Natural killer cell treated with Interleukin-12 subunit alpha and Interleukin-12 subunit beta and Interleukin-15 and Interleukin-18, amount 100 ng/mL, for 72 hours (primary cell): ENCODE measurements at places on chromosomes 11 and 22. TPM values are rescaled to one million over a fixed set of nuclear protein-coding genes. Genes with fewer than 3 reads are reported as not detected.

The CELSR1 gene
- 0.45 TPM for total RNA-seq

The CLCF1 gene
- 3.3 TPM for total RNA-seq

The DDX25 gene
- total RNA-seq, result not detected

The KCNQ1 gene
- 1.4 TPM for total RNA-seq

The PSMD13 gene
- total RNA-seq, result 263 TPM

The RIMBP3C gene
- total RNA-seq, result 1.4 TPM

The TMEM191C gene
- 1.4 TPM for total RNA-seq

The UBQLNL gene
- 0.17 TPM for total RNA-seq

The NUP98 gene
- 116 TPM for total RNA-seq

DNA sequence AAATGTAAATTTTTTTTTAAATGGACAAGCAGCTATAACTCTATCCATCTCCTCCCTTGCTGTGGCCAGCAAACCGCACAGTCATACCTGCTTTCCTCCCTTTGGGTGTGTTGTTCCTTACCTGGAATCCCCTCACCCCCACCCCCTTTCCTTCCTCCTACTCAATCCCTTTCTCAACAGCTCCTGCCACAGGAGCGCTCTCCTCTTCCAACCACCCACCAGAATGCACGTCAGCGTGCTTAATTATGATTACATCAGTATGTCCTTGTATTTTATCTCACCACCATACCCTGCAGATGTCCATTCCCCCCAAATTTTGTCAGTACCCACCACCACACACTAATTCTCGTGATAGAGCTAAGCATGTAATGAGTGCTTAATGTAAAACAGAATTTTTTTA, 60.9 kb upstream of the LMO2 start:
- no peaks in the 10 kb centered on the region for H3K36me3 ChIP-seq
- H3K4me3 ChIP-seq, result no peak overlapping the region
- peaks cover 42% of the 10 kb centered on the region for H3K27me3 ChIP-seq
- H3K27ac ChIP-seq, result no peak overlapping the region
- no peak for DNase-seq
- no peaks in the 10 kb centered on the region for H3K4me1 ChIP-seq

DNA sequence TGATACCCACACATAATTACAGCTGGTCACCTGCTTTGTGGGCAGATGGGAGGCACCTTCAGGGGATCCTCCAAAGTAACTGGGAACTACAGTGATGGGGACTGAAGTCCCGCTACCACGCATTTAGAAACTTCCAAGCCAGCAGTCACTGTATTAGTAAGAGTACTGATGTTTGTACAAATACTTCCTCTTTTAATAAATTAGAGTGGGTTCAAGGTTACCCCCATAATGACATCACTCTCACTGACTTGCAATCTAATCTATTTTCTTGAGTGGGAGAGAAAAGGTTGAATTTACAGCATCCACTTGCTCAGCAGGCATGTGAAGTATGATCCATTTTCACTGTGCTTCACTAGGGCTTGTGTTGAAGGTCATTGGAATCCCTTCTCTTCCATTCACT, 72.1 kb upstream of the TIMP3 start:
- H3K4me3 ChIP-seq, result no peak overlapping the region
- peaks cover 3% of the 10 kb centered on the region for H3K4me1 ChIP-seq
- no peak overlapping the region for H3K27ac ChIP-seq
- H3K27me3 ChIP-seq, result no peaks in the 10 kb centered on the region

DNA sequence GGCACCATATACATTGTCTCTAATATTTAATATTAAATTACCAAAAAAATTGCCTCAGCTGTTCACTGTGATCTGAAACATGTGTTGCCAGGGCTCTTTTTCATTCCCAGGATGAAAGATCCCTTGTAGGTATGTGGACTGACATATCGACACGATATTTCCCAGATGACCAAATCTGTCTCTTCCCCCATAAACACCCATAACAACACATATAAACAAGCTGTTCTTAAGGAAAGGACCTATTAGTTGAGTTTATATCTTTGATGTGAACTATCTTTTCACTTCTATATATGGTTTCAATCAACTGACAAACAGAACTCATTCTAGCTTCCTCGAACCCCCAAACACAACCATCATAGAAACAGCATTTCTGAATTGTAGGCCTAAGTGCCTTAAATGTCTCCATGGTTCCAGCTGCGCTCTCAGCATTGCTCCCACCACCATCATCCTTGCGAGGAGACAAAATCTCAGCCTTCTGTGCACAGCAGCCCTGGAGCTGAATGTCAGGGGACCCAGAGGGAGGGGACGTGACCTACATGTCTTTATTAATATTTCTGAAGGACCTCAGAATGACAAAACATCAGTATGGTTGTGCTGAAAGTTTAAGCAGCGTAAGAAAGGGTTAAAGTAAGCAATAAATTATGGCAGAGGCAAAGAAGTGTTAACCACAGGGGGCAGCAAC, 67.0 kb downstream of the ETS1 start:
- H3K4me3 ChIP-seq, result peak overlapping the region; percentile 98
- no peak for DNase-seq
- H3K36me3 ChIP-seq, result peaks cover 60% of the 10 kb centered on the region
- H3K4me1 ChIP-seq, result peaks cover 50% of the 10 kb centered on the region
- peak overlapping the region; percentile 95 for H3K27ac ChIP-seq
- no peaks in the 10 kb centered on the region for H3K27me3 ChIP-seq

- no peak for DNase-seq
- no peaks in the 10 kb centered on the region for H3K4me1 ChIP-seq
- no peak overlapping the region for H3K27ac ChIP-seq
- no peaks in the 10 kb centered on the region for H3K36me3 ChIP-seq
- peaks cover 39% of the 10 kb centered on the region for H3K27me3 ChIP-seq
Observed at GRCh38 chr11:112613051-112613972, 347.9 kb upstream of the NCAM1 start.

GRCh38 chr11:68040101-68040956, 1.5 kb downstream of the TCIRG1 start:
- no peaks in the 10 kb centered on the region for H3K27me3 ChIP-seq
- peaks cover 21% of the 10 kb centered on the region for H3K4me1 ChIP-seq

- peaks cover 6% of the 10 kb centered on the region for H3K4me1 ChIP-seq
- H3K27me3 ChIP-seq, result peaks cover 47% of the 10 kb centered on the region
Observed at GRCh38 chr22:26372890-26373289, 56.2 kb upstream of the ASPHD2 start.

DNA sequence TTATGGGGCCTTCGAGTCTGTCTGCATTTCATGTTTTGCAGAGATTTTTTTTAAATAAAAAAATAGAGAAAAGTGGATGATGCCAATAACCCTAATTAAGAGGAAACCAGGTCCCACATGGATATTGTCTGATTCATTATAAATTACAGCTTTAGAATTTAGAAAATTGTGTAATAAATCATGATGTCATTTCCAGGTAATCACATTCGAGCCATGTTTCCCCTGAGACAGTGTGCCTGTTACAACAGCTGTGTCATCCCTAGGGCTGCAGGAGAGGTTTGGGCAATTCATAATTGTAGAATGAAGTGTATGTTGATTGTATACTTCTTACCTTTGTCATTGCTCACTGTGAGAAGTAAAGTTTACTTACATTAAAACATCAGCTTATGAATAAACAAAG, 38.3 kb downstream of the NCAM1 start:
- no peaks in the 10 kb centered on the region for H3K27me3 ChIP-seq
- peaks cover 64% of the 10 kb centered on the region for H3K4me1 ChIP-seq
- H3K36me3 ChIP-seq, result no peaks in the 10 kb centered on the region

GRCh38 chr11:77381729-77382665, 80.5 kb upstream of the GDPD4 start:
- no peak overlapping the region for H3K4me3 ChIP-seq
- H3K27me3 ChIP-seq, result no peaks in the 10 kb centered on the region
- peaks cover 5% of the 10 kb centered on the region for H3K4me1 ChIP-seq
- peaks cover 9% of the 10 kb centered on the region for H3K36me3 ChIP-seq

DNA sequence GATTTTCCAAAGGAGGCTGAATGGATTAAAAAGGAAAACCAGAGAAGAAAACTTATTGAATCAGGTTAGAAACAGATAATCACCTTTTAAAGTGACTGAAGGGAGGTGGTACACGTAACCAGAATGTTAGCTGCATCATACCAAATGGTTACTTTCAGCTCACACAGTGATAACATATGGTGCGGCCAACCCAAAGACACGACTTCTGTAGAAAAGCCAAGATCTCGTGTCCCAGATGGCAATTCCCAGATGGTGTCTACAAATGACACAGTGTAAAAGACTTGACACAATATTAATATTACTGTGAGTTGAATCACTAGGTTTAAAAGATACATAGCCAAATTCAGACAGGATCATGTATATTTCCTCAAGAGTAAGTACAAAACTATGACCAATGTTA, 5.2 kb downstream of the PPP2R1B start:
- no peaks in the 10 kb centered on the region for H3K27me3 ChIP-seq
- DNase-seq, result no peak
- peaks cover 44% of the 10 kb centered on the region for H3K36me3 ChIP-seq
- H3K4me3 ChIP-seq, result no peak overlapping the region

- peak; percentile 40 for DNase-seq
- H3K27ac ChIP-seq, result no peak overlapping the region
- no peaks in the 10 kb centered on the region for H3K36me3 ChIP-seq
- no peaks in the 10 kb centered on the region for H3K4me1 ChIP-seq
- no peak overlapping the region for H3K4me3 ChIP-seq
Observed at GRCh38 chr11:1077417-1078119, 2.9 kb downstream of the MUC2 start.

DNA sequence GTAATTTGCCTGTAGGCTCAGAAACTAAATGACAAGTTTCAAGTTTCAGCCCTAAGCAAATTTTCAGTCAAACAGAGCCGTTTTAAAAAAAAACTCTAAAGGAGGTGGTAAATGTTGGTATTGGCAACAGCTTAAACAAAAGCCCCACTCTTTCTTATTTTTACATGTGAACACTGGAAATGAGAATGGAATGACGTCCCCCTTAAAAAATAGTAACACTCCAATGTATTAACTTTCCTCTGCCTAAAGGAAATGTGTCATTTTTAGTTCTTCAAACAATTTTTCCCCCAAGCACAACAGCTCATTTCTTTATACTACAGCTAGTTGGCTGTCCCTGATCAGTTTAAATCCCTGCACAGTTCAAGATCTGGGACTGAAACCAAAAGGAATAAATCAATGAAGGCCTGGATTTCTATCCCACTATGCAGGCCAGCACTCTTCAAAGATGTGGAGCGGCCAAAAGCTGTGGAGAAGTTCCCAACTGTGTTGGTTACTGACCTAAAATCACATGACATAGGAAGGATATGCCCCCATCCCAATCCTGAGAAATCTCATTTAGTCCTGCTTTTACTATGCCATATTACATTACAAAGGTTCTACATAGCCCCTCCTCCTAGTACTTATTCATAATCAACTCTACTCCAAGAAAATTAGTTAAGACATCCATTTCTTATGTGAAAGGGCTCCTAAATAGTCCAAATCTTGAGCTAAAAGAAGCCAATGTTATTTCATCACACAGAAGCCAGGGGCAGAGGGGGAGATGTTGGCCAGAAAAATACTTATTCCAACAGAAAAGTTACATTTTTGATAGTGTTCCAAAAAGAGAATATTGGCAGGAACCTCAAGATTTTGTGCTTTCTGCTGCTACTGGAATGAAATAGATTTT, 95.9 kb downstream of the CADM1 start:
- no peak overlapping the region for H3K27ac ChIP-seq
- H3K4me1 ChIP-seq, result no peaks in the 10 kb centered on the region

- H3K36me3 ChIP-seq, result peaks cover 7% of the 10 kb centered on the region
- no peaks in the 10 kb centered on the region for H3K27me3 ChIP-seq
- H3K4me1 ChIP-seq, result no peaks in the 10 kb centered on the region
- no peak for DNase-seq
- H3K4me3 ChIP-seq, result no peak overlapping the region
Observed at GRCh38 chr11:72369743-72370142, 64.6 kb downstream of the CLPB start.

DNA sequence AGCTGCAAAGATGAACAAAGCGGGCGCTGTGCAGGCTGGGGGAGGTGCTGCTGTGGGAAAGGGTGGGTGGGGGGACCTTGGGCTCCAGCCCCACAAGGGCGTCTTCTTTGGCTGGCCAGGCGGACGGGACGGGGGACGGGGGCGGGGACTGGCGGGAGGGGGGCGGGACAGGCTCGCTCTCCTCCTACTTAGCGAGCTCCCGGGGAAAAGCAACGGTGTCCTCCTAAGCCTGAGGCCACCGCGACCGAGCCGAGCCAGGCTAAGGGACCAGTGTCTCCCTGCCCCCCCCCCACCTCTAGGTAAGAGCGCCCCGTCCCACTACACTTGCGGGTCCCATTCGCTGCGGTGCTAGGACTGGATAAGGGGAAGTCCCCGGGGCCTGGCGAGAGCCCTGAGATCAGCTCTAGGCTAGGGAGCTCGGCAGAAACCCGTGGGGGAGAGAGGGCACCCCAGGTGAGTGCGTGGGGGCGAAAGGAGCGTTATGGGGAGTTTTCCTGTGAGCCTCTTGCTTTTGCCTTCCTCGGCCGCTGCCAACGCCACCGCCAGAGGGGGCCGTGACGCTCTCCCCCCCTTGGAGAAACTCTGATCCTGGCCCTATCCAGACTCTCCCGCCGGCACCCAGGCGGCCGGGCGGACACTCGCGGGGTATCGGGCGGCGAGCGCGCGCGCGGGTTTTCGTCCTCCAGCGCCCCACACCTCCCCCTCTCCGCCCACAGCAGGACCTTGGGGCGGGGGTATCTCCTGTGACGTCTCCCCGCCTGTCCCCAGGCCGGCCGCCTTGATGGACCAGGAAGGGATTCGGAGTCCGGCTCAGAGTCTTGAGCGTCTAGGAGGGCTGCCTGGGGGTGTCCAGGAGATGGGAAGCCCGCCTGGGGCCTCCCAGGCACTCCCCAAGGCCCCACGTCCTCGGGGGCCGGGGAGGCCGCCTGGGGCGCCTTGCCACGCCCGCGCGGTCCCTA, at the start of gene PHLDB1:
Gene PHLDB1 (plus strand): TSS at position 215 of the 959 bp plus-strand sequence. CDS start 6,222 bp downstream, outside the sequence.
- no peak for DNase-seq
- H3K4me1 ChIP-seq, result peaks cover 19% of the 10 kb centered on the region
- peak within 1 kb of the TSS; percentile 17 for H3K27ac ChIP-seq
- peaks cover 18% of the 10 kb centered on the region for H3K27me3 ChIP-seq
- peak within 1 kb of the TSS; percentile 85 for H3K4me3 ChIP-seq
- no peaks in the 10 kb centered on the region for H3K36me3 ChIP-seq

DNA sequence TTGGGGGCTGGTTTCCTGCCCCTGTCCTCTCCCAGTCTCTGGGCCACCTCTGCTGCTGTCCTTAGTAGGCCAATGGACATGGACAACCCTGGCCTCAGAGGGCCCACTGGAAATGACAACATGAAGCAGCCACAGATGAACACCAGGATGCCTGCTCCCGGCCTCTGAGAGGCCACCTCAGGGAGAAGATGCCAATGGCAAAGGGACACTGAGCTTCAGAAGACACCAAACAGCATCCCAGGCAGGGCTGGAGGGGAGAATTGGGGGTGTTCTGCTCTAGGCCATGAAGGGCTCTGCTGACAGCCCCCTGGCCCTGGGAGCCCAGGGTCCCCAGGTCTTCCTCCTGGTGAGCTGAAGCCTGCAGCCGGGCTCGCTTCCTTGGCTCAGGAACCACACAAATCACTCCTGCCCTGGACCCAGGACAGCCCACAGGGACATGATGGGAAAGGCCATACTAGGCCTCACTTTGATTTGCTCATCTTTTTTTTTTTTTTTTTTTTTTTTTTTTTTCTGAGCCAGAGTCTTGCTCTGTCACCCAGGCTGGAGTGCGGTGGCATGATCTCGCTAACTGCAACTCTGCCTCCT, 45.3 kb downstream of the TPBGL start:
- peaks cover 5% of the 10 kb centered on the region for H3K4me1 ChIP-seq
- no peaks in the 10 kb centered on the region for H3K27me3 ChIP-seq
- DNase-seq, result no peak
- no peak overlapping the region for H3K4me3 ChIP-seq

GRCh38 chr11:60964801-60965200, 6.7 kb upstream of the CD6 start:
- H3K4me3 ChIP-seq, result no peak overlapping the region
- peaks cover 19% of the 10 kb centered on the region for H3K27me3 ChIP-seq
- no peaks in the 10 kb centered on the region for H3K4me1 ChIP-seq
- H3K36me3 ChIP-seq, result no peaks in the 10 kb centered on the region

GRCh38 chr11:11748706-11749365, 92.9 kb upstream of the USP47 start:
- no peaks in the 10 kb centered on the region for H3K36me3 ChIP-seq
- DNase-seq, result no peak

- H3K36me3 ChIP-seq, result no peaks in the 10 kb centered on the region
- H3K4me1 ChIP-seq, result no peaks in the 10 kb centered on the region
- peaks cover 27% of the 10 kb centered on the region for H3K27me3 ChIP-seq
Observed at GRCh38 chr11:107750313-107750712, 38.5 kb upstream of the SLN start.
